Natural killer cell (primary cell): ENCODE measurements at places on chromosomes 7 and 10. TPM values are rescaled to one million over a fixed set of nuclear protein-coding genes. Genes with fewer than 3 reads are reported as not detected.

HACD1 gene
- 0.87 TPM for total RNA-seq

PLXNA4 gene
- 10.9 TPM for total RNA-seq

PNLIP gene
- not detected for total RNA-seq

VTI1A gene
- 62.6 TPM for total RNA-seq

VWDE gene
- total RNA-seq: 0.09 TPM

DYNC1I1 gene
- not detected for total RNA-seq
